AG09309 (cell line): ENCODE measurements at places on chromosomes 4 and X.

- no peak for DNase-seq
These were observed 74.2 kb downstream of the BEND4 start for GRCh38 chr4:42078184-42078801.

DNA sequence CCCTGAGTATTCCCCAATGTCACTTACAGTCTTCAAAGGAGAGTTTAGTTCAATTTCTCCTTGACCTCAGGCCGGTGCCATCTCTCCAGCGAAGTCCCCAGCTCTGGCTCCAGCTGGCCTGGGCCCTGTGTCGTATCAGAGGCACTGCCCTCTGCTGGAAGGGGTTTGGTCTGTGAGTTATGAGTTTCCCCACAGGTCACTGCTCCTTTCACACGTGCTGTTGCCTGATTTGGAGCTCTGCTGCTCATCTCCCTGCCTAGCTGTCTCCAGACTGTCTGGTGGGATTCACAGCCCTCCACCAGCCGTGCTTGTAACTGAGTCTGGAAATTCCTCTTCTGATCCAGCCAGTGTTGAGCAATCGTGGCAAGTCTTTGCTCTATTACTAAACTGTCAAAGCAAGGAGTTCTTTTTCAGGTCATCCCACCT, at the start of gene RAP2C:
Gene RAP2C, minus strand, starts transcription at position 105 of the 426 bp plus-strand sequence. CDS start 2,179 bp downstream, outside the sequence.
- DNase-seq = peak; percentile 13

DNA sequence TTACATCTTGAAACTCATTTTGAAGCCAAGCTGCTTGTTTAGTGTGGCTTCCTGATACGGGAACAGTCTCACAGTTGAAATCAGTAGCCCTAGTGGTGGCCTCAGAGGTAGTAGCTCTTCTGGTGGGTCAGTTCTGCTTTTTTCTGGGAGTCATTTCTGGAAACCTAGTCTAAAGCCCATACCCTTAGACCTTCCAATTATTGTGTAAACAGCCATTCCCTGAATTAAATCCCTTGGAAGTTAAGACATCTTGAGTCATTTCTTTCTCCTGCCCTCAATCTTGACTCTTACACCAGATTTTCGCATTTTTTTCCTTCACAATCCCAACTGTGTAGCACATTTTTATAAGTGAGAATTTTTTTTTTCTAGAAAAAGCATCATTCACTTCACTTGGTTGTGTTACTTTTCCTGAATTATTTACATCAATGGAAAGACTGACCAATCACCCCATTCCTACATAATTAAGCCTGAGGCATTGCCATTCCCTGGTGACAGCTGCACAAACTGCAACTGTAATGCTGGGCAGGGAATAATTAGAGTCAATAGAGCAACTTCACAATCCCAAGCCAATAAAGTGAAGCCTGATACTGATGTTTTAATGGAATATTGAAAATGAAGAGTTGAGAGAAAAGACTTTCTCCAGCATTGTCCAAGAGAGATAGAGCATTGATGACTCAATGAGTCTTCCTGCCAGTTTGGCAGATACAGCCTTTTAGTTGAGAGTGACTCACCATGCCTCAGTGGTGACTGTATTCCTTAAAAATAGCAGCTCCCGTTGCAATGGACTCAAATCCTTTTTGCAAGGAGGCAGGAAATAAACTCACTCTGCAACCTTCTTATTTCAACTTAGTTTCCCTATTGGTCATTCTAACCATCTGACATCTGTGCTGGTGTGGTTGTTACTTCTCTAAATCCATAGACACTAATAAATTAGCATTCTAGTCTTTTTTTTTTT, 13.0 kb upstream of the SEPSECS start:
- DNase-seq = peak; percentile 99

DNA sequence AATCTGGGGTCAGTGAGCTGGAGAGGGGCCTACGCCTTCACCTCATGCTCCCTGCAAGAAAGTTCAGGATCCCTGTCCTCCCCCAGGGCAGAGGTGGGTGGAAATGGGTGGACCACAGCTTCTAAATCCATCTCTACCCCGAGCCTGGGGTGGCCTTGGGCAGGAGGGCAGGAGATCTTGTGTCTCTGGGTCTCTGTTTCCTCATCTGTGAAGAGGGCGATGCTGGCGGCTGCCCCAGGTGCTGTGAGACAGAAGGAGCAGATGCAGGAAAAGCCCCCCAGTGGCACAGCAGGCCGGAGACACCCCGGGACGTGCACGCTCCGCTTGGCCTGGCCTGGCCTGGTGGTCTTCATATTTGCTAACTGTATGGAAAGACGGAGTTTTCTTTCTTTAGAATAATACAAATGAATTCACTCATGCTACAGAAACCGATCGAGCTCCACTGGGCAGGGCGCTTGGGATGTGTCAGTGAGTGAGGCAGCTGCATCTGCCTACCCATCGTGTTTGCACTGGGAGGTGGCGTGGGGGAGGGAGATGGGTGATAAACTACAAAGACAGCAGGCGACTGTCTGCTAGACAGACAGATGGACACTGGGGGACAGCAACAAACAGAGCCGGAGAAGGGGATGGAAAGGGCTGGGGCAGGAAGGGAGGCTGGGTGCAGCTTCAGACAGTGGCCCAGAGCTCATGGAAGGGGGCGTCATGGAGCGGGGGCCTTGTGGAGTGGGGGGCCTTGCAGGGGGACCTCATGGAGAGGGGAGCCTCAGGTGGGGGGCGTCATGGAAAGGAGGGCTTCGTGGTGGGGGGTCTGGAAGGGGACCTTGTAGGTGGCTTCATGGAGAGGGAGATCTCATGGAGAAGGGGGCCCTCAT, 136.2 kb downstream of the CPZ start:
- DNase-seq = no peak

GRCh38 chrX:132900633-132901293, 57.7 kb downstream of the HS6ST2 start:
- no peak for DNase-seq

- no peak for DNase-seq
These were observed 73.1 kb downstream of the RAPGEF2 start for GRCh38 chr4:159175989-159176375.

DNA sequence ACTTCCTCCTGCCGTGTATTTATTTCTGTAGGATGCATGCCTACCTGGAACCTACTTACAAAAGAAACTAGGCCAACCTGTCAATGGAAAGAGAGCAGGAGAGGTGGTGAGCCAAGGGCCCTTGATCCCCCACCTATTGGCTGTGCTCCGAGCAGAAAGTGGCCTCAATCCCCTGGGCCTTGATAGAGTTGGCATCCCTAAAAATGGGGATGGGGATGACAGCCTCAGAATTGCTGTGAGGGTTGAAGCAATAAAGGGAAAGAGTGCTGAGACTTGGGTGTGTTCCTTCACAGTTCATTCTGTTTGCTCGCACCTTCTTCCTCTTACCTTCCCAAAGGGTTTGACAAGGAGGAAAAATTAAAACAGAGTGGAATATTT, 314.7 kb downstream of the STK32B start:
- DNase-seq = no peak

- DNase-seq = no peak
These were observed 15.3 kb downstream of the PPARGC1A start for GRCh38 chr4:23874536-23874901.

DNA sequence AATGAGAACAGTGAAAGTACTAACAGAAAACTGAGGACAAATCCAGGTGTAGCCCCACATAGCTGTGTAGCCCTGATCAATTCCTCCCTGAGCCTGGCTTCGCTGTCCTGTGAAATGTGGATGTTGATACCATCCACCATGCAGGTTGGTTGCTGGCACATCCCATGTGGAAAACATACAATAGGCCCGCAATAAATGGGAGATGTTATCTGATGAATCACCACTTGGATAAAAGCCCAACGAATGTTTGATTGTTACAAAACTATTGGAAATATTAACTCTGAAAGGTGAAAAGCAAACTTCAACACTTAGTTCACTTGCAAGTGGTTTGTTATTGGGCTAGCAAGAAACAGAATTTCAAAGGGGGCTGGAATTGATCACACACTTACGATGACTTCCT, 186.3 kb upstream of the FTHL17 start:
- DNase-seq = no peak

DNA sequence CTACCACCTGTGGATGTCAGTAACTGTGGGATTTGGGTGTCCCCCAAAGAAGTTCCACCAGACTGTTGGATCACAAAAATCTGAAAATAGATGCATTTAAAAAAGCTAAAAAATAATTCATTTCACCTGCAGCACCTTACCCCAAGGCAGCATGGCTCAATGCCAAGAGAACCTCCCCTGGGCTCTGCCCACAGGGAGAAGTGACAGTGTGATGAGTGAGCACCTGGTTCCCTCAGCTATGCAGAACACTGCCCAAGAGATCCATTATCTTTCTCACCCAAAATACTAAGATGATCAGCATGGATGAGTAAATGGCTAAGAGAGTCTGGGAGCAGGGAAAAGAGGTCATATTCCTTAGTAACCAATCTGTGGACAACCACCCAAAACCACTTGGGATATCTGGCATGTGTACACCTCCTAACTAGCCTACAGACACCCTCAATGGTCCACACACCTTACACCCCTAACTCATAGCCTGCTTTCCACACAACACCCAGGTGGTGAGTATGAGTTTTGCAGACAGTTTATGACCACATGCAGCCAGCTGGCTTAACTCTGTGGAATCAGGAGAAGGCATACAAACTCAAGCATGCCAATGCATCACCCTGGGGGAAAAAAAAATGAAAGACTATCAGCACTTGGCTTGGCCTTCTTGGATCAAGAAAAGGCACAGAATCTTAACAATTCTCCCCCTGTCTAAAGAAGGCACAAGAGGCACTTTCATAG, 416.5 kb upstream of the SMIM31 start:
- DNase-seq = no peak

DNA sequence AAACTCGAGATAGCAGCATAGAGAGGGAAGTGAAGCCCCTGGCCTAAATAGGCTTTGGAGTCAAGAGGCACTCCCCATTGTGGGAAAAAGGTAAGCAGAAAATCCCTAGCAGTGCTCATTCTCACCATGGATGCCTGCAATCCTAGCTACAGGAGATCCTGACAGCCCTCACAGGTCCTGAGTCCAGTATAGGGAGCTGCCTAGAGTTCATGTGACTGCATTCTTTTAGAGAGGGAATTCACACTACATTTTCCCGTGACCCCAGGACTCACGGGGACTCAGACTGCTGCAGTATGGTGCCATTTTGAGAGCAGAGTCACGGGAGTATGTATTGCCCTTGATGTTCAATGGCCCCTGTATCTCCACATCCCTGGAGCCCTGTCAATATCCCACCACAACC, 82.4 kb downstream of the MAGED1 start:
- DNase-seq = no peak

GRCh38 chr4:48896845-48897244, 9.7 kb downstream of the OCIAD2 start:
- DNase-seq = no peak

GRCh38 chr4:7021930-7022664, 21.1 kb upstream of the TADA2B start:
- DNase-seq = peak; percentile 57

- no peak for DNase-seq
These were observed 13.3 kb downstream of the TLR3 start for GRCh38 chr4:186082221-186082620.

DNA sequence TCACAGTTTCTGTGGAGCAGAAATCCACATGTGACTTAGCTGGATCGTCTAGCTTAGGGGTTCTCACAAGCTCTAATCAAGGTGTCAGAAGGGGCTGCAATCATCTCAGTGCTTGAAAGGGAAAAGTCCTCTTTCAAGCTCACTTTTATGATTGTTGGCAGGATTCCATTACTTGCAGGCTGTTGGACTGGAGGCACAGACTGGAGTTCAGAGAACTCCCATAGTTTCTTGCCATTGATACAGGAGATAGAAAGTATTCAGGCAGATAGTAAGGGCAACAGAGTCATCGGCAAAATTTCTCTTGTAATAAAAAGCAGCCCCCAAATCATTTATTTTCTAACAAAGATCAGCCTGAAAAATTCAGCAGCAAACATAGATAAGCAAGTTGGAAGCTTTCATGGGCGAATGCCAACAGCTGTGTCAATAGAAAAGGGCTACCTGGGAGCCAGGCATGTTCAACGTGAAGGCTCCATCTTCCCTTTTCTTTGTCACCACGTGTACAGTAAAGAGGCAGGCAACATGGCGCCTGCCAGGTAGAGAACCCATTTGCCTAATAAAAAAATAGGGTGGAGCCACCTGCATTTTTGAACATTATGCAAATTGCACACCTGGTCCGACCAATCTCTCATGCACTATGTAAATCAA, 64.4 kb downstream of the CXCL13 start:
- no peak for DNase-seq

- no peak for DNase-seq
These were observed 36.3 kb downstream of the SULT1E1 start for GRCh38 chr4:69823481-69824186.

DNA sequence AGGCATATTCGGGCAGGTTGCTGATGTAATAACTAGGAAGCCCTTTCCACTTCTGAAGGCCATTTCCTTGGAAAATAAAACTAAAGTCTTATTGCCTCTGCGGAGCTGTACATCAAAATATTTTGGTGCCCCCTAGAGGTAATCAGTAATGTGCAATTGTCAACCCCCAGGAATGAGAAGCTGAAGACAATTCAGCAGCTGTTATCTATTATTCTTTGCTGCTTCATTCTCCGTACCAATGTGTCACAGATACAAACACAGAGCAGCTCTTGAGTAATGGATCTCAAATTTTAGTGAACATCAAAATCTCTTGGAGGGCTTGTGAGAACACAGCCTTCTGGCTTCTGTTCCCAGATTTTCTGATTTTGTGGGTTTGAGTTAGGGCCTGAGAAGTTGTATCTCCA, 3.5 kb upstream of the SLIT2 start:
- DNase-seq = peak; percentile 81

- DNase-seq = no peak
These were observed 859.3 kb downstream of the RPA4 start for GRCh38 chrX:97743014-97743413.

DNA sequence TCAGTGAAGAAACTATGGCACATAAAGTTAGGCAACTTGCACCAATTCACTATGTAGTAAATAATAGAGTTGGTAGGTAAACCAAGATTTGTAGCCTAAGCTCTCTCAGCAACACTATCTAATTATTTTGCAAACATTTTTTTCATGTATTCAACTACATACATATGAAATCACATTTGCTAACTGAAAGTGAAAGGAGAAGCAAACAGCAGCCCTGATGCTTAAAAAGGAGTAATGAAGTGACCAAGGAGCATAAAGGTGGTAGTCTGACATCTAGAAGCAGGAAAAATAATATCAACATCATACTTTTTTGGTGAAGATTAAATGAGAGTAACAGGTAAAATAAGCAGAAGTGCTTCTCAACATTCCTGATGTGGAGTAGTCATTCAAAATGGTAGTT, 603.7 kb downstream of the GRXCR1 start:
- no peak for DNase-seq

GRCh38 chrX:67700602-67701001, 156.8 kb downstream of the AR start:
- DNase-seq = no peak
